ENCODE measurements at places on chromosomes 1 and 21. TPM values are rescaled to one million over a fixed set of nuclear protein-coding genes. Genes with fewer than 3 reads are reported as not detected.

DNA sequence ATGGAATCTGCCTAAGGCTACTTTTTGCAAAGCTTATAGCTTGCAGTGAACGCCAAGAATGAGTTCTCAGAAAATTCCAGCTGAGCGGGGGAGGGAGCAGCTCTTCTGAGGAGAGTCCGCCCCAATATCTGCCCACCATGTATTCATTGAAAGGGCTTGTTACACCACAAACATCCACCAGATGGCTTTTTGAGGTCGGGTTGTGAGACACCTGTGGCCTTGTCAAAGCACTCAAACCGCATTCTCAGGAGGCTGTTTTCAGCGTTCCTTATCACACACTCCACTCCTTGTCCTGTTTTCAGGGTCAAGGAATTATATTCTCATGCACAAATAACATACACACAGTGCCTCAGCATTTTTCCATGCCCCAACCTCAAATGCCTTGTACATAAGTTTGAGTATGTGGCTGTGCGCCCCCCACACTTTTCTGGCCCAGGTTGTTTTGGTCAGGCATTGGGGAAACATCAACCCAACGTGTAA is 3.9 kb upstream of the C4BPB start:
- DNase-seq, result peak; percentile 77

DNA sequence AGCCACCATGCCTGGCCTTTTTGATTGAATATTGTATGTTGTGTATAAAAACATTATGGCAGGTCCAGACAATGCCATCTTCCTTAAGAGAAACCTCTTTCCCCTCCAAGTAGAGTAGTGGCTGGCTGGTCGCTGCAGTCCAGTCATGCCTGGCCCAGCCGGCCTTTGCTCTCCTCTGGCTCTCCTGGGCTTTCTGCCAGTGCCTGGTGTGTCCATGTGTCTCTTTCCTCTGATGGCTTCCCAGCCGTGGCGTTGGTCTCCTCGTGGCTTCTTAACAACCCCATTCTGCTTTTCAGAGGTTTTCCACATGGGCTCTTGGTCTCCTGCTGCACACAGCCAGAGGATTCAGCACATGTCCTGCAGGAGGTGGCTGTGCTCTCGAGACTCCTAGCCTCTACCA is 58.7 kb downstream of the DIP2A start:
- DNase-seq, result no peak

- DNase-seq, result no peak
Observed at GRCh38 chr21:29313662-29314408, 15.1 kb downstream of the BACH1 start.

DNA sequence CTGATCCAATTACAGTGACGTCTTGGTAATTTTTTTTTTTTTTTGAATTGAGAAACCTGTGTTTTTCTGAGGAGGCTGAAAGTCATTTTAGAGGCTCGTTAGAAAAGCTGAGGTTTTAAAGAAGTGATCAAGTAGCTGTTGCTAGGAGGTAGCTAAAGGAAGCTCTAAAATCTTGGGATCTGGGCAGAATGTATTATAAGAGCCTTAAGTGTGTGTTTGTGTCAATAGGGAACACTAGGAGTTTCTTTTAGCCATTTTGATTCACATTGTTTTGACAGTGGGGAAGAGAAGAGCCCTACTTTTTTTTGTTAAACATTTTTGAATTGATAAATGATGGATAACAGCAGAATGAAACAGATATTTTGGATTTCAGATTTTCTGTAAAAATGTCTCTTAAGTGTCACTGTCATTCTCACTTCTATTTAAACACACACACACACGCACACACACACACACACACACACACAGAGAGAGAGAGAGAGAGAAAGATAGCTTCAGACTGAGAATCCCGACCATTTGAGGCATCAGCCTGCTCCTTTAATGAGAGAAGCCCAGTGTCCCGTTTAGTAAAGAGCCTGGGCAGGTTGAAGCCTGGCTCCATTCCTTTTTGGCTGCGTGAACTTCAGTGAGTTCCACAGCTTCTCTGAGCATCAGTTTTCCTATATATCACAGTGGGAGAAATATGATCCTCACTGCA is 79.1 kb upstream of the GPR88 start:
- no peak for DNase-seq

- DNase-seq, result no peak
Observed at GRCh38 chr1:177301425-177302124, 130.8 kb downstream of the BRINP2 start.

DNA sequence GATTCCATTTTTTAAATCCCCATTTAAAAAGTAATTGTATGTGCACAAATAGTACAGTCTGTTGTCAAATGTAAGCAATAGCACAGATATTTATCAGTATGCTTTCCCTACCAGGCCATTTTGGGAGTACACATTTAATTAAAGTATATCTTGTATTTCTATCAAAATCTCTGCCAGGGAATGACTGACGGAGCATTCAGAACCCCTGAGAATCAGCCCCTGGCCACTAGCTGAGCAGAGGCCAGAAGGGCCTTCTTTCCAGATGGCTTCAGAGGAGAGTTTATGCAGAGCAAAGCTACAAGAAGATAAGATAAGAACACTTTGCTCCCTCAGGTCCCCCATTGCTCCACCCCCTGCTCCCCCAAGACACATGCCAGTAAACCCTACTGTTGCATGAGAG is 99.9 kb upstream of the PROX1 start:
- no peak for DNase-seq

- no peak for DNase-seq
Observed at GRCh38 chr1:237258871-237259270, 216.9 kb downstream of the RYR2 start.

- DNase-seq, result no peak
Observed at GRCh38 chr1:1597275-1597930, 2.5 kb downstream of the FNDC10 start.

GRCh38 chr1:170568197-170568596 is 36.2 kb downstream of the GORAB start:
- no peak for DNase-seq

GRCh38 chr1:57727121-57727520 is 303.3 kb upstream of the DAB1 start:
- no peak for DNase-seq

GRCh38 chr1:230621324-230622030 is 20.8 kb upstream of the COG2 start:
- DNase-seq, result no peak

DNA sequence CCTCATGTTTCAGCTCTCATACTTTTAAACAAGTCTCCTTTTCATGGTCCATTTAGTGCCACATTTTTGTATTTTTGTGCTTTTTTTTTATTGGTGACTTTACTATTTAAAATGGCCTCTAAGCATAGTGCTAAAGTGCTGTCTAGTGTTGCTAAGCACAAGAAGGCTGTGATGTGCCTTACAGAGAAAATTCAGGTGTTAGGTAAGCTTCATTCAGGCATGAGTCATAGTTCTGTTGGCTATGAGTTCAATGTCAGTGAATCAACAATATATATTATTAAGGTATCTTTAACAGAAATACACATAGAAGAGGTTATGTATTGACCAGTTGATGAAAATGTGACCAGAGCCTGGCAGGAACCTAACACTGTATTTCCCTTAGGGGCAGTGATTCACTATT is 12.8 kb upstream of the FUBP1 start:
- DNase-seq, result no peak

DNA sequence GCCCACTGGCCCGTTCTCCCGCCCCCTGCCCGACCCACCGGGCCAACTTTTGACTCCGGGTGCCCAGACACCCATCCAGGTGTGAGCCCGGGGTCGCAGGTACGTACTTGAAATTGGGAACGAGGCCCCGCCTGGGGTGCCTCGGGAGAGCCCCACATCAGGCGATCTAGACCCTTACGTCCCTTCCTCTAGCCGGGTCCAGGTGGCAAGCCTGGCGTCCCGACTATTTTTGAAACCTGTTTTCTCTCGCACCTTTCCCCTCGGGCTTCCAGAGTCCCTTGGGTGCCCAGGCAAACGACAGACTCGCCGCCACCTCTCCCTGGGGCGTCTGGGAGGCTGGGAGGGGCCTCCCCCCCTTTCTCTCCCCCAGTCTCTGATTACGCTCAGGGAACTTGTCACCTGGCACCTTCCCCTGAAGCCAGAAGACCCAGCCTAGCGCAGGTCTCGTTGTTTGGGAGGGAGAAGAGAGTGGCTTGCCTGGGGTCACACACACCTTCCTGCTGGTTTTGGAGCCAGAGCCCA is 898 bp downstream of the LDLRAP1 start:
- no peak for DNase-seq

- no peak for DNase-seq
Observed at GRCh38 chr1:61089741-61090140, 7.4 kb downstream of the NFIA start.

GRCh38 chr1:109277434-109278204 is 5.3 kb downstream of the PSRC1 start:
- DNase-seq, result peak; percentile 72

DNA sequence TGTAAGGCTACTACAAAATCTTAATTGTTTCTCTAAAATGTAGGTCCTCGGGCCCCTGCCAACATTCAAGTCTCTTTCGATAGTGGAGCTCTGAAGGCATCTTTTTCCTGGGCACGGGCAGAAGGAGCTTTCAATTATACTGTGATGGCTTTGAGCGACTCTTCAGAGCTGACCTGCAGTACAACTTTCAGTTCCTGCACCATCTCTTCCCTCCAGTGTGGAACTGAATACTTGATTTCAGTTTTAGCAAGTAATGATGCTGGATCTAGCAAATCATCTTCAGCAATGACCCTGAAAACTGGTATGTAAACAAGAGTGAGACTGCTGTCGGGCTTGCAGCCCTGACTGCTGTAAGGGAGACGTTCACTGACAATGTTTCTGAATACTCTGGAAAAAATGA is 9.6 kb downstream of the FNDC7 start:
- DNase-seq, result no peak

- DNase-seq, result peak; percentile 29
Observed at GRCh38 chr1:34885405-34886247, 26.1 kb upstream of the SMIM12 start.

DNA sequence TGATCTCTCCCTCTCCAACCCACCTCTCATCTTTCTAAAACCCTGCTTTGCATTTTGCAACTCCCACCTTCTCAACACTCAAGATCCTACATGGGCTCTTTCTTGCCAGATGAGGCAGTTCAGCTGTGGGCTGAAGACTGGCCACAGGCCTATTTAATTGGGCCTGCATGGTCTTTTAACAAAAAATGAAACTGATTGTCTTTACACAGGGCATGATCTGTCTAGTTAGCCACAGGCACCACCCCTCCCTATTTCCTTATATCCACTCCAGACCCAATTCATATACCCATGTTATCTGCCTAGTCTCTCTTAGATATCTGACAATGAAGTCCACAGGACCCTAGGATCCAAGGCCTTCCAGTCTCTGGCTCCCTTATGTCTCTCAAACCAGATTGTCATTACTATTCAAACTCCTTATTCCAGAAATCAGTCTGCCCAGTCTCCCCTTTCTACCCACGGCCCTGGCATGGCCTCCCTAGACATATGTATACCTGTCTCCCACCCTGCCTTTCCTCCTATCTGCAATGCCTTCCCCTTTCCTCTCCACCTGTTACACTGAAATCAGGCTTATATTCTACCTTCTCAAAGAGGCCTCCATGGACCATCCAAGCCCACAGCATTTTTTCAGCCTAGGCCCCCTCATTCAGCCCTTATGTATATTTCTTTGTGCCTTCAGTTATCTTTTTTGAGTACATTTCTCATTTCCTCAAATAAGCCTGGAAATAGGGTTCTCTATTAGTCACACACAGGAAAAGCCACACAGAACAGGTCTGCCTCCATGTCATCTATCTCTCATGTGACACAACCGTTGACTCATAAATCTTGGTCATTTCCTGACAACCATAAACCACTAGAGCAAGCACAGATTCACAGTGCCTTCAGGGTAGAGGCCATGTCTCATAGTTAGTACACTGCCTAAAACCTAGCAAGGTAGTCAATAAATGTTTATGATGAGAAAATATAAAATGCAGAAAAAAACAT is 39.0 kb downstream of the LPAR3 start:
- DNase-seq, result peak; percentile 83

- DNase-seq, result peak; percentile 37
Observed at GRCh38 chr1:231778009-231778719, 151.6 kb downstream of the DISC1 start.

DNA sequence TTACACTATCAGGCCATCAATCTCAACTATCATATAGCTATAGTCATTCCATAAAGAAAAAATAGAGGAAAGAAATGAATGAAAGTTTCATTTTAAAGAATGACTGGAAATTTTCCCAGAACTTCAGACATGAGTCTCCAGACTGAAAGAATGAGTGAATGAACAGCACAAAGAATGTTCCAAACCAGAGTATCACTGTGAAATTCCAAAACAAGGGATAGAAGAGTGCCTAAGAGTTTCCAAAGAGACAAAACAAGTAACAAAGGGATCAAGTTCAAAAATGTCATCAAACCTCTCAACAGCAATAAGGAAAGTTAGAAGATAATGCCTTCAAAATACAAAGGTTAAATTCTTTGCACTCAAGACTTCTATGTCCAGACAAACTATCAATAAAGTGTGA is 114.9 kb downstream of the DENND1B start:
- DNase-seq, result peak; percentile 51

- DNase-seq, result peak; percentile 8
Observed at GRCh38 chr1:232570007-232570406, 59.9 kb downstream of the SIPA1L2 start.

GRCh38 chr1:145858901-145859490 is at the start of gene PIAS3:
Gene PIAS3, minus strand, starts transcription at chr1:145859081. Its CDS starts 91 bp downstream, at chr1:145858990.
- DNase-seq, result peak; percentile 92

DNA sequence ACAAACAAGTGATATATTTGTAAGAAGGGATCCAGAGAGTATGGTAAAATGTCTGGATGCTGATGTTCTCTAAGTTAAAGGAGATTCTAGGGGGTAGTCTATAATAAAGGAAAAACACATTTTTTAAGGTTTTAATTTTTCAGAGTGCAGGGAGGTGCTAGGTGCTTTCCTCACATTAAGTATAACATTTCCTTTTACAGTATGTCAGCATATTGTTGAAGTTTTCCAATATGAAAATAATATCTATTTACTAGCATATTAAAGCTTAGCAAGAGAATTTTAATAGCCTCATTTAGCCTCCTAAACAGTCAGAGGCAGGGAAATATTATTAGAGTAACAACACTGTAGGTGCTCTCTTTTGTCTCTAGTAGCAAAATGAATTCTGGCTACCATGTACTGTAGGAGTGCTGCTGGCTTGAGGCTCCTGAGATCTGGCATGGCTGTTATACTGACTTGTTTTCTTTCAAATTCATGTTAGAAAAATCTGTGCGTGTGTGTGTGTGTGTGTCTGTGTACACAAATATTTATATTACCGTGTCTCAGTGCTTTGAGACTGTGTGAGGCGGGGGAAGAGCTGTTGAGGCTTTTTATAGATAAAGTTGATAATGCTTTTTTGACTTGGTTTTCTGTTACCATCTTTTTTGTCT is 71.0 kb downstream of the POU2F1 start:
- DNase-seq, result peak; percentile 31

- DNase-seq, result no peak
Observed at GRCh38 chr1:25168193-25169071, 63.9 kb downstream of the SYF2 start.

TMEM50B gene
- 60.8 TPM for polyA plus RNA-seq

HMCN1 gene
- polyA plus RNA-seq, result 5.6 TPM

TAS1R1 gene
- polyA plus RNA-seq, result 0.05 TPM

MATN1 gene
- not detected for polyA plus RNA-seq

ACTL8 gene
- 0.06 TPM for polyA plus RNA-seq

LHX8 gene
- polyA plus RNA-seq, result not detected

TMEM61 gene
- not detected for polyA plus RNA-seq

LAMB3 gene
- 5.5 TPM for polyA plus RNA-seq

RFX5 gene
- polyA plus RNA-seq, result 18.4 TPM

ADORA1 gene
- 1.3 TPM for polyA plus RNA-seq

FGR gene
- polyA plus RNA-seq, result not detected

PEF1 gene
- polyA plus RNA-seq, result 85.3 TPM

HLCS gene
- 23.1 TPM for polyA plus RNA-seq

SEC16B gene
- polyA plus RNA-seq, result 2.7 TPM

ZSWIM5 gene
- polyA plus RNA-seq, result 0.73 TPM

CELA2A gene
- not detected for polyA plus RNA-seq

ITGB2 gene
- polyA plus RNA-seq, result not detected

GPR153 gene
- polyA plus RNA-seq, result 8.5 TPM

CD101 gene
- 0.25 TPM for polyA plus RNA-seq

Measured in fibroblast of lung (primary cell).